ENCODE measurements at places on chromosomes 1 and 21.

GRCh38 chr1:27235827-27236226 lies 1.4 kb downstream of the WDTC1 start:
- DNase-seq, result no peak

DNA sequence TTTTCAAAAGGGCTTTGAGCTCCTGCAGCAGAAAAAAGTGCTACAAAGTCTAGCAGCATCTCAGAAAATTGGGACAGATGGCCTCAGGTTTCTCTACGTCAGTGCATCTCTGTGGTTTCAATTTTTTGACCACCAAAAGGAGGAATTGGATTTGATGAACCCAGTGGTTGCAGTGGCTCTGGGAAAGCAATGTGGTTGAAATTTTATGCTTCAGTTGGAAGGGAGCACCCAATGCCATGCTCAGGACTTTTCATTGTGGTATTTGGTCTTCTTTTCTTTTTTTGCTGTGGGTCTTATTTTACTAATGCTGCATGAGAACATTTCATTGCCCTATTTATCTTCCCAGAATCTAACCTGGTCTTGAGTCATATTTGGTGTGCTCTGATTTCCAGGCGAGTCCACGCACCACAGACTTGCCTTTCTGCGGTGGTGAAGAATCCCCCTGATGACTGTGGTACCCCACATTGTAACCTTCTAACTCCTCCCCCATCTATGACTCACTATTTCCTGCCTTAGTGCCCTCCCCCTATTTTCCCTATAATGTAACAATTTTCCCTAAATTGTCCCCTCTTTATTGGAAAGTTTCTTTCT lies 56.7 kb downstream of the S1PR1 start:
- DNase-seq, result peak; percentile 76

- DNase-seq, result no peak
These were observed 98.8 kb downstream of the MTR start for GRCh38 chr1:236893626-236894545.

DNA sequence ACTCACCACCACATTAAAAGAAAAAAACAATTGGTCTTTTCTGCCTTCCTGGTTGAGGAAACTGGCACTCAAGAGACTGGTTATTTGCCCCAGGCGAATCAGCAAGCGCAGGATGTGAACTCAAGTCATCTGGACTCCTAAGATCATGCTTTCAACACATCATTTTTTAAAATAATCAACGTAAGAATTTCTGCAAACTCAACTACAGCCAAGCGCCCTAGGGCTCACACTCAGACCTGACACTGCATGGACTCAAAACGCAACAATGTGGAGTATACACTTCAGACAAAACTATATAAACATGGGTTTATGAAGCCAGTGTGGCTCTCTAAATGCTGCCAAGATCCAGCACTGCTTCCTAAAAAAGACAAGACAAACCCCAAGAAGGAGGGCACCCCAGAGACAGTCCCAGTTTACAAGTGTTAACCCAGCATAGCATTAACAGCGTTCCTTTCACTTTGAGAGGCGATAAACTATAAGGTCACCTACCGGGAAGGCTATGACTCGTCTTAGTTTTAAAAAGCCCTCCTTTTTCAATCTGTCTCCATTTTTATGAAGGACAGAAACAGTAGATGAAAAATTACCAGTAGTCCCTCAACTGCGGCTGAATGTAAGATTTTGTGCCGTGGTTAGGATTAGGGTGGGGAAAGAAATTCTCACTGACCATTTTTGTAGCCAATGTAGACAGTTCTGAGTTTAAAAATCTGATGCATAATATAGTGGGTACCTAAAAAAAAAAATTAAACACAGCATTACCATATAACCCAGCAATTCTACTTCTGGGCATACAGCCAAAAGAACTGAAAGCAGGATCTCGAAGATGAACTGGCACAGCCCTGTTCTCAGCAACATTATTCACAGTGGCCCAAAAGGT lies 54.8 kb downstream of the SIPA1L2 start:
- DNase-seq, result no peak

DNA sequence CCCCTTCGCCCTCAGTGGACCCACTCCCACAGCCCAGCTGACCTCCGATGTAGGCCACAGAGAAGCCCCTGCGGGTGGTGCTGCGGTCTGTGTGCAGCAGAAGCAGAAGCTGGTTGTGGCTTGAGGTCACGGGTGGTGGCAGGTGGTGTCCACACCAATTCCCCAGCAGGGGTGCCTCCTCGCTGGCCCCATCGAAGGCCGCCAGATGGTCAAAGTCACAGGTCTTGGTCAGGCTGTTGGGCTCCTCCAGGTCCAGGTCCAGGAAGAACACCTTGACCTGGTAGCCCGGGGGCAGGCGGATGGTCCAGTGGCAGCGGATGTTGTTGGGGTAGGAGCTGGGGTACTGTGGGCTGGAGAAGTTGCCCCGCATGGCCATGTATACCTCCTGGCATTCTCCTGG lies 13.1 kb downstream of the CDCP2 start:
- DNase-seq, result no peak

DNA sequence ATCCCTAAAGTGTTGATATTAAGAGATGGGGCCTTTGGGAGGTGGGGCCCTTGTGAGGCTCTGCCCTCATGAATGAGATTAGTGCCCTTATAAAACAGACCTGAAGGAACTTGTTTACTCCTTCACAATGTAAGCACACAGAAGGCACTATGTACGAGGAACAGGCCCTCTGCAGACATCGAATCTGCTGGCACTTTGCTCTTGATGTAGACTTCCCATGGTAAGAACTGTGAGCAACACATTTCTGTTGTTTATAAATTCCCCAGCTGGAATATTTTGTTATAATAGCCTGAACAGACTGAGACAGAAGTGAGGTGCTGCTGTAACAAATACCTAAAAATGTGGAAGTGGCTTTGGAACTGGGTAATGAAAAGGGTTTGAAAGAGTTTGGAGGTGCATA lies 193.2 kb downstream of the TGFB2 start:
- DNase-seq, result no peak

GRCh38 chr1:31073044-31073443 lies 7.5 kb upstream of the PUM1 start:
- no peak for DNase-seq

DNA sequence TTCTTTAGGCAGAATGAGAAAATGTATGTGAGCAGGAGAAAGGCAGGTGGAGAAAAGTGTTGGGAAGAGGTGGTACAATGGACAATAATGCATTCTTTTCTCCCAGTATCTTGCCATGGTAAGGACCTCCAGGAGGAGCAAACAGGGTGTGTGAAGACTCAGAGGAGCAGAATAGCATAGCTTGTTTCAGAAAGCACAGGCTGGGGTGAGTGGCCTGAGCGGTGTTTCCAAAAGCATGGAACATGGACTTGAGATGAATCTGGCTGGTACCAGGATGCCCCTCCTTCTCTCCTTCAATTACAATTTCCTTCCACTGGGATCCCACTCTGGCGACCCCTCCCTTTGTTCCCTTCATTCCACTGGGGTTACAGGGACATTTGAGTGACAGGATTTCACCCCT lies 123.4 kb upstream of the TNR start:
- no peak for DNase-seq

DNA sequence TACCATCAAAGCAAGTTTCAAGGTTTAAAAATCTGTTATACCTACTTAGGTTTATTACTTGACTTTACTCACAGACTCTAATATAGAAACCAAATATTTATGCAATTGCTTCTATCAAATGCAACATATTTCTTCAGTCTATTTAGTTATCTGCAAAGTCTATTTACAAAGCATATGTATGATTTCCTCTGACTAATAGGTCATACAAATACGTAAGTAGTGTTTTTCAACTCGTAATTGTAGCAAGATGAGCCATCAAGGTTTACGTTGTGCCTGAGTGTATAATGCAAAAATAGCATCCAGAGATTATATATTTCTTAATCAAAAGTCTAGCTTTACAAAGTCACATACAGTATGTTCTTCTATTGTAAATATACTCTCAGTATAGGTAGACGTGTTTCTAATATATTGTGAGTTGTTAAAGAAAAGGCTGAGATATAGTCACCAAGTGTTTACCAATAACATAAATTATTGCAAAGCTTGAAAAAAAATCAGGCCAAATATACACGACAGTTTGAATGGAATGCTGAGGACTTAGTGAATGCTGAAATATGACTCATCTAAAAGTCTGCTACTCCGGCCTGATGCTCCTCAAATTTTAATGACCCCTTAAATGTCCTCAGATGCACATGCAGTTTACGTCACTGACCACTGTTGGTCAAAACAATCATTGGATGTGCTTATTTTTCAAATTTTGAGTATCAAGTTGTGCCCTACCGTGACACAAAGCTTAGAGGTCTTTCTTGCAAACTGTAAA lies 48.4 kb downstream of the ADAMTS5 start:
- DNase-seq, result no peak

- DNase-seq, result no peak
These were observed 57.9 kb upstream of the PDE9A start for GRCh38 chr21:42595283-42596187.

DNA sequence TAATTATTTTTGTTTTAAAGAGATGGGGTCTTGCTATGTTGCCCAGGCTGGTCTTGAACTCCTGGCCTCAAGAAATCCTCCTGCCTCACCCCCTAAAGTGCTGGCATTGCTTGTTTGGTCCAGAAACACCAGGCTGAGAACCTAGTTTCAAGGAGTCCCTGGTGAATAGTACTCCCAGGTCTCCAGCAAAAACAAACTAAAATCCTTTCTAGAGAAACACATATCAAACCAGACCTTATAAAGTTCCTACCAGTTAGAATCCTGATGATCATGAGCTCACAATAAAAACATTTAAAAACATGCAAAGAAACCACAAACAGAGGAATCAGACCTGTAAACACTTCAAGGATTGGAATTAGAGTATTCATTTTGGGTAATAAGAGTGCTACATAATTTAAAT lies 34.4 kb upstream of the PADI1 start:
- DNase-seq, result no peak
